ENCODE measurements at places on chromosomes 13 and 19.

DNA sequence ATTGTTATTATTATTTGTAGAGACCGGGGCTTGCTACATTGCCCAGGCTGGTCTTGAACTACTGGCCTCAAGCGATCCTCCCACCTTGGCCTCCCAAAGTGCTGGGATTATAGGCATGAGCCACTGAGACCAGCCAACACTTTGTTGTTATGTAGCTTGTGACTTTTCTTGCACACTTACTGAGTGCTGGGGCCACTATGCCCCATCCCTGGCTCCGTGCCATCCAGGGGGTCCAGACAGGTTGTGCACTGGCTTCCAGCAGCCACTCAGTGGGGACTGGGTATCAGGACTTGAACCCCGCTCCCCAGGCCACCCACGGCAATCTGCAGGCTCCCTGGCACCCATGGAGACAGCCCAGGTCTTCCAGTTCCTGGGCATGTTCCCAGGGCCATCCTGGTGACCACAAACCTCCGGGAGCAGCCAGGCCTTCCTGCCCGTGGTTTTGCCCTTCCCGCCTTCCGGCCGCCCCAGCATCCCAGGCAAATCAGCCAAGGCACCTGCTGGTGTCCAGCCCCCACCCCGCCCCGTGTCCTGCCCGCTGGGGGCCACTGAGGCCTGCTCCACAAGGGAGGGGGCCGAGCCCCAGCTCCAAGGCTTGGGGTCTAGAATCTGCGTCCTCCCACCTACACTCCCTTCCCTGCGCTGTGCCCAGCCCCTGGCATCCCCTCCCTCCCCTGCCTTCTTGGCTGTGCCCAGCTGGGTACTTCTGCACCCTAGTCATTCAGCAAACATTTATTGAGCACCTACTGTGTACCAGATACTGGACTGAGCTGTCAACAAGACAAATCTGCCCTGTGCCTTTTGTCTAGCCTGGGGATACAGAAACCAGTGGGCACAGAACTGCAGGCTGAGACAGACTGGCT, 23.7 kb upstream of the SEMA6B start:
- no peak for DNase-seq

- DNase-seq: no peak
Observed at GRCh38 chr19:6021878-6022569, 44.1 kb upstream of the RANBP3 start.

DNA sequence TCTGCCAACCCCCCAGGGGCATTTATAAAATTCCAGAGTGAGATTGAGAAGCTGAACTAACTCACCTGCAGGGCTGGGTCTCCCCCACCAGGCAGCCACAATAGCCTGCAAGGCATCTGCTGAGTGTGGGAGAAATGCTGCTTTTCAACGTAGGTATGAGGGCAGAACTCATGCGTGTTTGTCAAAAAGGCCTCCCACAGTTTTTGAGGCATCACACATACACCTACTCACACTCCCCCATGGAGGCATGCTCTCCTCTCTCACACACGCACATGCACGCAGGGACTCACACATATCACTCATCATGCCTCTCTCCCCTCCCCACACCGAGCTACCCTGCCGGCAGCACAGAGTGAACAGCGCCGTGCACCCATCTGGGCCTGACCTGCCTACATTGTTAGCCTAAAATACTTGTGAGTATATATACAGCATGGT, 390.5 kb downstream of the FGF9 start:
- DNase-seq: no peak

GRCh38 chr19:36417752-36418286, 625 bp downstream of the ZFP82 start:
- no peak for DNase-seq

DNA sequence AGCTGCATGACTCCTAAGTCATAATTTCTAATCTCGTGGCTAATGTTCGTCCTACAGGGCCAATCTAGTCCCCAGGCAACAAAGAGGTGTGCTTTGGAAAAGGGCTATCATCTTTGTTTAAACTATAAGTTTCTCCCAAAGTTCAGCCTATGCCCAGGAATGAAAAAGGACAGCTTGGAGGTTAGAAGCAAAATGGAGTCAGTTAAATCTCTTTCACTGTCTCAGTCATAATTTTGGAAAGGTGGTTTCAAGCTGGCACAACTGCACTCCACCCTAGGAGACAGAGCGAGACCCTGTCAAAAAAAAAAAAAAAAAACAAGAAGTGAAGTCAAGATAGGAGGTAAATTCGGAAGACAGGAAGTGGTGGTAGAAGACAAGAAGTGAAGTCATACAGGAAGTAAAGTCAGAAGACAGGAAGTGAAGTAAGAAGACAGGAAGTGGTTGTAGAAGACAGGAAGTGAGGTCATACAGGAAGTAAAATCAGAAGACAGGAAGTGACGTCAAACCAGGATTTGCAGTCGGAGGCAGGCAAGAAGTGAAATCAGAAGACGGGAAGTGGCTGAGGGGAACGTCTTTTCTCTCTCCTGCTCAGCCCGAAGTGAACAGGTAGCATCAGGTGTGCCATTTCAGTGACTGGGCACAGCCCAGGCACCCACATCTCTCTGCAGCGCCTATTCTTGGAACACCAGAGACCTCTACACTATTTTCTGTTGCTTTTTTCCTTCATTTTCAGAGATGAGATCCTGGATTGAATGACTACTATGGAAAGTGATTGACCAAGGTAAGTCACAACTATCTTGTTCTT, 32.2 kb downstream of the GP6 start:
- DNase-seq: no peak

GRCh38 chr13:30338331-30338851, 31.0 kb upstream of the KATNAL1 start:
- peak; percentile 10 for DNase-seq

- DNase-seq: no peak
Observed at GRCh38 chr19:54023191-54023590, 31.8 kb downstream of the CACNG6 start.

- no peak for DNase-seq
Observed at GRCh38 chr13:30413842-30414241, 8.5 kb upstream of the UBE2L5 start.

- no peak for DNase-seq
Observed at GRCh38 chr13:37707739-37708500, 109.4 kb upstream of the POSTN start.

GRCh38 chr19:48966541-48967345, 1.6 kb downstream of the FTL start:
- DNase-seq: no peak

DNA sequence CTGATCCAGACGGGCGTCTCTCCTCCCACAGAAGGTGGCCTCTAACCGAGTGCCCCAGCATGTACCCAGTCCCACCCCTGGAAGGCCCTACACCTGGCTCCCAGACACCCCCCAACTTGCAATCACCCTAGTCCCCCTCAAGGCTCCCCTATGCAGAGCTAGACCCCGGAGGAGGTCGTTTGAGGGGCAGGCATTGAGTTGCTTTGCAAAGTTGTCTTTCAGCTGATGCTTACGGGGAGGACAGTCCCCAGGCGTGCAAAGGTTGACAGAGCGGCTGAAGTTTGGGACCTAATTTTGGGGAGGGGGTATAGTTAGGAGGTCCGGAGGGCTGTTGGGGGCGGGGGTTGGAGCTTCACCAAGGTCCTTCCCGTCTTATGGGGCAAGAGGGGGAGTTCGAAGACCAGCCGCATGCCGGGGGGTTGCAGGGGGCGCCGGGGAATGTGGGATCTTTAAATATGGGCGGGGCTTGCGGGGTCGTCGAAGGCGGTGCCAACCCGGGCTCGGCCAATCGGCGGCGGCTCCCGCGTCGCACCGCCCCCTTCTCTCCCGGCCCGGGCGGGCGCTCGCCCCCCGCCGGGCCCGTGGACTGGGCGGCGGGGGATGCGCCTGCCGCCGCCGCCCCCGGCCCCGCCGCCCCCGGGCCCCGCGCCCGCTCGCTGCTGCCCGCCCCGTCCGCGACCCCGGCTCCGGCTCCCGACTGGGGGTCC, at the start of gene KCNN1:
TSS of gene KCNN1 (plus strand) at position 558 of the 707 bp plus-strand sequence. CDS start 6,782 bp downstream, outside the sequence.
- no peak for DNase-seq

- no peak for DNase-seq
Observed at GRCh38 chr19:2255982-2256685, at the start of gene JSRP1. Gene JSRP1, minus strand, starts transcription at chr19:2256417. Its CDS starts 1,103 bp downstream, at chr19:2255314.

- DNase-seq: no peak
Observed at GRCh38 chr19:49559928-49560327, 20.4 kb downstream of the NOSIP start.

DNA sequence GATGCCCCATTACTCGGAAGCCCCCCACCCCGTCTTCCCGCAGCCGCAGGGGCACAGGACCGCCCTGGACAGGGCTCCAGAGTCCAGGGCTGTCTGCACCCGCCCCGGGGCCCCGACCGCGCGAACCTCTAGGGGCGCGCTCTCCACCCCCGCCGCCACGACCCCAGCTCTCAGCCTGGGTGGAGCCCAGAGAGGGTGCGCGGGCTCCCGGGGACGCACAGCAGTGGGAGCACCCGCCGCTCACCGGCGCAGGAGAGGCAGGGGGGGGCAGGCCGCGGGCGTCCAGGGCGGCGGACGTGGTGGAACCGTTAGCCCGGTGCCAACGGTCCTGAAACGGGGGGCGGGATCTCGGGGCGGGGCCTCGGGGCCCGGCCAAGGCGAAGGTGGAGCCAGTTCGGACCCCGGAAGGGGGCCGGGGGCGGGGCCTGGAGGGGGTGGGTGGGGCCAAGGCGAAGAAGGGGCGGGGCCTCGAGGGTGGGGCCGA, at the start of gene ATP8B3:
TSS of gene ATP8B3 (minus strand) at position 335 of the 484 bp plus-strand sequence. CDS start 540 bp downstream, outside the sequence.
- no peak for DNase-seq

DNA sequence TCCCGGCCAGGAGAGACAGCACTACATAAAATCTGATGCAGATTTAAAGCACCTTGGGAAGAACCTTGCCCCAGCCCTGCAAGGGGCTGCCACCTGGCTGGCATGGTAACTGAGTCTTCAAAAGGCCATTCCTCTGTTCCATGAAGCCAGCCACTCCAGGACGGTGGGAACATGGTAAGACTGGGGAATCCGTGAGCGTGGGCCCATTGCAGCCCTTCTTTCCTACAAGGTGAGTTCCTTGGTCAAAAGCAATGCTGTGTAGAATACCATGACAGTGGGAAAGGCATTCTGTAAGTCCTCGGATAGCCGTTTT, 121.3 kb downstream of the SOX1 start:
- DNase-seq: no peak

GRCh38 chr13:108086678-108087077, 128.7 kb downstream of the LIG4 start:
- no peak for DNase-seq

- no peak for DNase-seq
Observed at GRCh38 chr19:1001538-1002166, 1.4 kb downstream of the GRIN3B start.

DNA sequence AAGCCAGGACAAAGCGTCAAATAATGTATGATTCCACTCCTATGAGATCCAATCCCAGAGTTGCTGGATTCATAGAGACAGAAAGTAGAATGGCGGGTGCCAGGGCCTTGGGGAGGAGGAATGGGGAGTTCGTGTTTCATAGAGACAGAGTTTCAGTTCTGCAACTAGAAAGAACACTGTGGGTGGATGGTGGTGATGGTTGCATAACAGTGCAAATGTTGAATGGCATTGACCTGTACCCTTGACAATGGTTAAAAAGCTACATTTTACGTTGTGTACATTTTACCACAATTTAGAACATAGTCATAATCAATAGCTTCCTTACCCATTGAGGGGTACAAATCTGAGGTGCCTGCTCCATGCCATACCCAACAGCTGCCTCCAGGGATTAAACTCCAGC, 33.4 kb downstream of the MBD3L2B start:
- DNase-seq: no peak

- no peak for DNase-seq
Observed at GRCh38 chr13:86665842-86666241, 866.6 kb upstream of the SLITRK6 start.

DNA sequence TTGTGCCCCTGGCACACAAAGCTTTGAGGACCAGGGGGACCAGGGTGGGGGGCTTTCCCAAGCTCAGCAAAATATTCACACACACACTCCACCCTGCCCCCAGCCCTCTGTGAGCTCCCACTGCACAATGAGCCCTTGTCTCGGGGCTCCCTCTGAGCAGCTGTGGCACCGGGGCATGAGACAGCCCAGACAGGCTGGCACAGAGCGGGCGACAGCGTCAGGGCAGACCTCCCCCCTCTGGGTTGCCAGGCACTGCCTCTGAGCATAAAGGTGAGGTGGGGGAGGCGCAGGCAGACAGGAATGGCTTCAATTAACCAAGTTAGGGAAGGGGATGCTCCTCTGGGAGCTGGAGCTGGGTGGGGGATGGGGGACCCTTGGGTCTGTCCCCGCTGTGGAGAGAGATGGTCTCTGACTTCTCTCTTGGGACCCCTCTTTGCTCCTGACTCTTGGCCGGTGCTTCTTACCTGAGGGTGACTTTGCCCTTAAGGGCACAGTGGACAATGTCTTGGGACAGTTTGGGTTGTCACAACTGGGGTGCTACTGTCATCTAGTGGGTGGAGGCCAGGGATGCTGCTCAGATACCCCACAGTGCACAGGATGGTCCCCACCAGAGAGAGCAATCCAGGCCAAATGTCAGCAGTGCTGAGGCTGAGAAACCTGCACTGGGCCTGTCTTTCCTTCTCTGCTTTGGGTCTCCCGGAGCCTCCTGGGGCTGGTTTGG, 30.3 kb downstream of the LYL1 start:
- no peak for DNase-seq

DNA sequence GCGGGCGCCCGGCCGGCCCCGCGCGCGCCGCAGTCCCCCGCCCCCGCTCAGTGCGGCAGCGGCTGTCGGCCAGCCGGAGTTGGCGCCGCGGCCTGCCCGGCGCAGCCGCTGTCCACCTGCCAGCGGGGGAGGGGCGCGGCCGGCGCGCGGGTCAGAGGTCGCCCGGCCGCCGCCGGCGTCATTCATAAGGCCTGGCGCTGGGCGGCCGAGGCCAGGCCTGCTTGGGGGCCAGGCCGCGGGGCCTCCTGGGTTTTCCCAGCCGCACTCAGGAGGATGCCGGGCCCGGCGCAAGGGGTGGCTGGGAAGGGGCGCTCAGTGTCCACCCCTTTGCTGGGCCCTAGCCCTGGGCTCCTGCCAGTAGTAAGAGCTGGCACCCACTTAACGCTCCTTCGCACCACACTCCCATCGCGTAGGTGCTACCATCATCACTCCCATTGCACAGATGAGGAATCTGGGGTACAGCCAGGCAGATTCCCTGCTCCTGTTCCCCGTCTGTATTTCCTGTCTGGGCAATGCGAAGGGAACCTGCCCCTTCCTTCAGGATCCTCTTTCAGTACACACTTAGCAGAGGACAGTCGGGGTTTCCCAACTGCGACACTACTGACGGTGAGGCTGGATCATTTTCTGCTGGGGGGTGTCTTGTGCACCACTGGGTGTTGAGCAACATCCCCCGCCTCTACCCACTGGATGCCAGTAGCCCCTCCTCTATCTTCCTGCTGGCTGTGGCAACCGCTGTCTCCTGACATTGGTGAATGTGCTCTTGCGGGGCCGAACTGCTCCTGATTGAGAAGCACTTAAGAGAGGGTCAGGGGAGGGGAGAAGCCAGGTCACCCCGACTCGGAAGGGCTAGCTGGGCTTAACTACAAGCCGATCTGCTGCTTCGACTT, 846 bp upstream of the PRKACA start:
- DNase-seq: peak; percentile 47

DNA sequence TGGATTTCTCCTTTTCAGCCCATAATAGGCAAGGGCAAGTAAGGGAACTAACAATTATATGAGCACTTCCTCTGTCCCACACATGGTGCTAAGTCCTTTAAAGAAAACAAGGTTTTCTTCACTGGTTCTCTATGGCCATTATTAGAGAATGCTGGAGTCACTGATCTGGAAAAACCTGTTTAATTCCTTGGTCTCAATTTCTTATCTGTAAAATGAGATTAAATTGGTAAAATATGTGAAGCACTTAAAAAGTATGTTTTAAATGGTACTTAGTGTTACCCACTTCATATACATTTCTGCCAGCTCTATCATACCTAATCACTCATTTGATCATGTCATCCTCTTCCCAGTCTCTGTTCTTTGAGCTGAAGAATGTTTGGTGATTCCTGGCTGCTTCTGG, 39.4 kb downstream of the LRCH1 start:
- DNase-seq: no peak
